ENCODE measurements at places on chromosomes 2 and 18.
A peak's percentile ranks its signal among the peaks of the same experiment; 100 is the strongest.

DNA sequence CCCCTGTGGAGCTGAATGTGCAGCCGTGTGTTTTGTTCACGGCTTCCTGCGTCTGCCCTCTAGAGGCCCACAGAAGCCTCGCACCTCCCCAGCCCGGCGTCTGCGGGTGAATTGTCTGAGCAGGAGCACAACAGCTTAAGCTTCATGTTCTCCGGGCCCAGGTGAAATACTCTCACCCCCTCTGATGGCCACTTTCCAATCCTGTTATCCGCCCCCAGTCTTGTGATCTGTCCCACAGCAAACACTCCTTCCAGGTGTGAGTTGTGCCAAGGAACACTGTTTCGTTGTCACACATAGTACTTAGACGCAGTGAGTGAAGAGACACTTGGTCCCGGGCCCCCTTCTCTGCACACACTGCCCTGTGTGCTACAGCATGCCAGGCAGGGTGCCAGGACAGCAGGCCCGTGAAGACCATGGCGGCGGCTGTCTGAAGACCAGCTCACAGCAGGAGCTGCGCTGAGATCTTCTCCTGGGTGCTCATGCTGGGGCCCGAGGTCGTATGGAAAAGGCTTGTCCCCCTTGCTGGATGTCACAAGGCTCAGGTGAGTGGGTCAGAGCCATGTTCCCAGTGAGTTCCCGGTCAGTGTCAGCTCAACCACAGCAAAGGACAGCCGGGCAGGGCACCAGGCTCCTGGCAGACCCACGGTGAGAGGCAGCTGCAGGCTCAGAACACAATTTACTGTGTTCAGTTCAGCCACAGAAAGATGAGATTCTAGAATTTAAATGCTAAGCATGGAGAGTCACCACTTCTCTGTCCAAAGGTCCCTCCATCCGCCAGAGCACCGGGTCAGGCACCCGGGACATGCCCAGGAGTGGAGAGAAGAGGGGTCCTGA is 6.8 kb upstream of the PXDN start:
- DNase-seq, result peak; percentile 89

DNA sequence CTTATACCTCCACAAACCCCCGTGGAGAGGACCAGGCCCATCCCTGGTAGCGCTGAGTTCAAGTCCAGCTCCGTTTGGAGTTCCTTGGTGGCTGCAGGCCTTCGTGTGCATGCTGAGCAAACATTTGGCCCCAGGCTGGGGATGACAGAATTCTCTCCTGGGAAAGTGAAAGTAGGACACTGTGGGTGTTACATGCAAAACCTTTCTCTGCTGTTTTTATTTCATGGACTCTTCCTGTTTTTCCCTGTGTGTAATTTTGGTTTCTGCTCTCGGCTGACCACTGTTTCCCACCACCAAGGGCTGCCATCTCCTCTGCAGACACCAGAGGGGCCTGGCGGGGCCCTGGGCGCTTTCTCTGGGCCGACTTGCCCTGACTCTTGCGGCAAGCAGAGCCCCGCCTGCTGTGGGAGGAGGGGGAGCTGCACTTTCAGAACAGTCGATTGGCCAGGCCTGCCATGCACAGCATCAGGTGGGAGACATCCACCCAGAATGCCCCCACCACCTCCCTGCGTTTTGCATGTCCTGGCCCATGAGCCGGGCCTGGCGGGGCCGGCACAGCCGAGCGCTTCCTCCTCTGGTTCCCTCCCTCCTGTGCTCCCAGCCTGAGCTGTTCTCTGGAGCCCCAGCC is 102.4 kb downstream of the CABLES1 start:
- peak; percentile 73 for DNase-seq

GRCh38 chr18:78430131-78430758 is 549.4 kb upstream of the SALL3 start:
- no peak for DNase-seq

GRCh38 chr2:220837226-220837625 is 734.9 kb downstream of the EPHA4 start:
- DNase-seq, result no peak

DNA sequence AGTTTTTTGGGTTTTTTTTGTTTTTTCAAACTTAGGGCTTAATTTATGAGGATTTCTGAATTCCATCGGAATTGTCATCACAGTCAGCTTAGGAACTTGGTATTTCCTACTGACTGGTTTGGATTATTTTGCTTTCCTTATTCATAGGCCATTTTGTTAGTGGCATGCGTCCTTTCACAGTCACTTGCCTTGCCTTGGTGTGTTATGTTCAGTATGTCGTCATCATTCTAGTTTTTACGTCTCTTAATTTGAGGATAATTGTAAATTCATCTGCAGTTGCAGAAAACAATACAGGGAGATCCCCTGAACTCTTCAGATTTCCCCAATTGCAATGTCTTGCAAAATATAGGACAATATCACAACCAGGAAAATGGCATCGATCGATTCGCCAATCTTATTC is 485.3 kb downstream of the CBLN2 start:
- no peak for DNase-seq

- DNase-seq, result peak; percentile 8
Observed at GRCh38 chr2:142140434-142140845, 9.6 kb upstream of the LRP1B start.

GRCh38 chr18:62634458-62634857 is 80.9 kb upstream of the PHLPP1 start:
- DNase-seq, result peak; percentile 61

DNA sequence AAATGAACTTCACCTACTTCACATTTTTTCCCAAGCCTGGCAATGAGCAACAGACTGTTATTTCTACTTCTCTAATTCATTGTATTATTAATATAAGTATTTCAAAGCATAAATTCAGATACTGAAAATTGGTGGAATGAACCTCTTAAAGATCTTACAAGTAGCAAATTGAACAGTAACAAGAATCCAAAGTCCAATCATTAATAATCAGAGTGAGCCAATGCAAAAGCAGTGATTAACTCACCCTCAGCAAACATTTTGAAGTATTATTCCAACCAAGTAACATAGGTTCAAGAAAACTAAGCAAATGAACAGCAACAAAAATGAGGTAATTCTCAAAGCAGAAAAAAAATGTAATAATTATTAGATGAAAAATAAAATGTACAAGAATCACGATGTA is 288.1 kb upstream of the ZC3H15 start:
- no peak for DNase-seq

GRCh38 chr2:99726691-99727090 is 236.9 kb upstream of the REV1 start:
- DNase-seq, result no peak

DNA sequence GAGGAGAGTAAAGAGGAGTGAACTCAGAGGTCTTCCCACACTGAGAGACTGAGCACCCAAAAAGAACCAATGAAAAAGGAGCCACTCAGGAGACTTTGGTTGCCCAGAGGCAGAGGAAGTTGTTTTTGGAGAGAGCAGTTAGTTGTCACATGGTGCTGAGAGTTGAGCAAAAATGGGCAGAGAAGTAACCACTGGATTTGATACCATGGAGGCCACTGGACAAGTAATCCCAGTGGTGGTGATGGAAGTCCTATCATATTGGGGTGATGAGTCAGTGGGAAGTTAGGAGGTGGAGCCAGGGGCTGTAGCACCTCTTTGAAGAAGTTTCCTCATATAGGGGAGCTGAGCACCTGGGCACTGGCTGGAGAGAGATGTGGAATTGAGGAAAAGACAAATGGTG is 235.8 kb downstream of the TPGS2 start:
- peak; percentile 23 for DNase-seq

- DNase-seq, result no peak
Observed at GRCh38 chr18:51330148-51330547, 132.7 kb upstream of the MEX3C start.

GRCh38 chr2:47964722-47965434 is 58.6 kb upstream of the FBXO11 start:
- no peak for DNase-seq

DNA sequence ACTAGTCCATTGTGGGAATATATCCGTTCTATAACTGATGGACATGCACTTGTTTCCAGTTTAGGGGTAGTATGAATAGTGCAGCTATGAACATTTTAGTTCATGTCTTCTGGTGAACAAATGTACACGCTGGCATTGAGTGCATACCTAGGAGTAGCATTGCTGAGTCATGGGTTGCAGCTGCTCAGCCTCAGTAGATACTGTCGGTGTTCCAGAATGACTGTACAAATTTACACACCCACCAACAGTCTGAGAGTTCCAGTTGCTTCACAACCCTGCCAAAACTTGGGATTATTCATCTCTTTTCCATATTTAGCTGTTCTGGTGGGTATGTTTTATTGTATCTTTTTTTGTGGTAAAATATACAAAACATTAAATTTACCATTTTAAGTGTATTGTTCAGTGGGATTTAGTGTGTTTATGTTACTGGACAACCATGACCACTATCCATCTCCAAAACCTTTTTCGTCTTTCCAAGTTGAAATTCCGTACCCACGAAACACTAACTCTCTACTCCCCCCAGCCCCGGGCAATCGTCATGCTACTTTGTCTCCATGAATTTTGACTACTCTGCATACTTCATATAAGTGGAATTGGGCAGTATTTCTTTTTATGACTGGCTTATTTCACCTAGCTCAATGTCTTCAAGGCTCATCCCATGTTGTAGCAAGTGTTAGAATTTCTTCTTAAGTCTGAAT is 281.0 kb downstream of the PRKCE start:
- peak; percentile 49 for DNase-seq

DNA sequence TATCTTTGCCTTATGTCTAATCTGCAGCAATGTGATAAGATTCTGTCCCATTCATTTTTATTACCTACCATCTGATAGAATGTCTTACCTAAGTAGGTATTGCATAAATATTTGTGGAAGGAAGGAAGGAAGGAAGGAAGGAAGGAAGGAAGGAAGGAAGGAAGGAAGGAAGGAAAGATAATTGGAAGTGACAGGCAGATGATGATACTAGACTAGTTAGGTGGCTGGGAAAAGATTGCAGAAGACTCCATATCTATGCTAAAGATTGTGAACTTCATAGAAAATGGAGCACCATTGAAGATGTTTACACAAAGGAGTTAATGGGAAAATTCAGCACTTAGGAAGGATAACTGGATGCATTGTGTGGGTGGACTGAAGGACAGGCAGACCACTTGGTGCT is 909.0 kb downstream of the EPHA4 start:
- DNase-seq, result no peak

GRCh38 chr18:6956999-6957398 is 160.6 kb downstream of the LAMA1 start:
- DNase-seq, result no peak

DNA sequence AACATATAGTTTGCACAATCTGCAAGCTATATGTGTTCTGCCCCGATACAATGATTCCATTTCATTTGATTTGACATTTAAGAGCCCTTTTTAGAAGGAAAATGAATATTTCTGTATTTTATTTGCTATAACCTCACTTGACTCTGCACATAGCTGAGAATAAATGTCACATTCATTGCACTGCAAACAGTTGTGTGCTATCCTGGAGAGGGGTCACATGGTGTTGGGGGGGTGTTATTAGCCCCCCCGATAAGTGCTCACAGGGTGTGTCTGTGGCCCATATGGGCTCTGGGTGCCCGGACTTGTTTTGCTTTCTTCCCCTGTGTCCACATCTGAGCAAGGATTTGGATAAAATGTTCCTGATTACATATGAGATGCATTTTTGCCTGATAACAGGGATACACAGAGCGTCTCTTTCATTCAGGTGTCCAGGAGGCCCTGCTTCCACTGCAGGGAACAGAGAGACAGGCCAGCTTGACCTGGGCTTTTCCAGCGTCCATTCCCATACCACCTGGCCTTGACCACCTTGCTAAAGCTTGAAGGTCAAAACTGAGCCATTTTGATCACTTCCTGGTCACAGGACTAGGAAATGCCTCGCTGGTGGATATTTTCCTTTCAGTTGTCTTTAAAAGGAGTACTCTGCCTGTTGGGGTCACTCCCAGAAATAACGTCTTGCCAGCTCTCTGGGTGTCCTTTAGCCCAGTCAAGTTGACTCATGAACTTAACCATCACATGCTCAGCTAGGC is 38.4 kb upstream of the ID2 start:
- no peak for DNase-seq

DNA sequence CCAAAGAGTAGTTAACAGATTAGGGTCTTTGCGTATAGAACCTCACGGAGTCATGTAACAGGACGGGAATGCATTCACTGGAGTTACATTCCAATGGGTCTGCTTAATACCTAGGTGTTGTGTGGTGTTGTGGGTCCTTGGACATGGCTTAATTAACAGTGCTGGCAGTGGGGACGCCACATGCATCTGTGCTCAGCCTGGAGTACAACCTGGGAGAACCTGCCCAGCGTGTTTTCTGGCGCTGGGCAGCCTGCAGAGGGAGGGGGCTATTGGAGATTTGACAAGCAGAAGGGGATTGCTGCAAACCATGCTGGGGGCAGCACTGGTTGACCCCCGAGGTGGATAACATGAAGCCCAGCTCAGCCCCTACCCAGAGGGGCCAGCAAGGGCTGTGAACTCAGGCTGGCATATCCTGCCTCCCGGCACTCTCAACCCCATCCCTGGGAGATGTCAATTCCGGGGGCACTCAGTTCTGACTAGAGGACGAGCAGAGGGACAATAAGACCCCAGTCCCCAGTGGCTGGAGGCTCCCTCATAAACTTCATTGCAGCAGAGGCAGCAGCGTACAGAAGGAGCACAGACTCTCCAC is 29.3 kb upstream of the COPS8 start:
- DNase-seq, result no peak

DNA sequence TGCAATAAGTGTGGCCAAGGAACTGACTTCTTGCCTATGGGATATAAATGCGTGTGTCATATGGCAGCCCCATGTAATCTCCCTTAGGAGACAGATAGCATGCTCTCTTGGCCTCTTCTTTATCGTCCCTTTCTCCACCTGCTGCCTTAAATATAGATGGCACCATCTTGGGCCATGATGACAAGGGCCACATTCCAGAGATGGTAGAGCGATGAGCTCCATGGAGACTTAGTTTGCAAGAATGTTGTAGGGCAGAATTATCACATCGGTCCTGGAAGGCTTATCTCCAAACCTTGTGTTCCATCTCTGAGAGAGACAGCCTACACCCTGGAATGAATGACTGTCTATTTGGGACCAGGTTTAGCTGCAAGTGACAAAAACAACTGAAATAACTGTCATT is 536.7 kb downstream of the TNS1 start:
- no peak for DNase-seq

GRCh38 chr2:178413472-178414265 is 37.3 kb downstream of the PRKRA start:
- DNase-seq, result peak; percentile 76

- no peak for DNase-seq
Observed at GRCh38 chr18:79523206-79523735, 127.5 kb downstream of the NFATC1 start.

DNA sequence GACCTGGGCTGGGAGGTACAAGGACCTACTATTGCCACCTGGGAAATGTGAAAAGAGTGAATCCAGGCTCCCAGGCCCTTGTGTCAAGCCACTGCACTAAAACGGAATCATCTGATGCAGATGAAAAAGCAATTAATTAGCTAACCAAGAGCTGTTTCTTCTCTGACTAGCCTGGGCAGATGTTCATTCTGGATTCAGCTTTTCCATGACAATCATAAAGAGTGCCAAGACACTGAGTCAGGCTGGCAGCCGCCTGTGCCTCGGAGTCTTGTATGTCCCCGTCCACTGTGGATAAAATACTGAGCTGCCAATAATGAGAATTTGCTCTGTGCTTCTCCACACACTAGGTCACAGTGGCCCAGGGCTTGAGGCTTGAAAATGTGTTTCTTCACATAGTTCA is 21.7 kb upstream of the LCLAT1 start:
- DNase-seq, result peak; percentile 87
